SIG-M5 (cell line): ENCODE measurements at places on chromosomes 12 and 14.

DNA sequence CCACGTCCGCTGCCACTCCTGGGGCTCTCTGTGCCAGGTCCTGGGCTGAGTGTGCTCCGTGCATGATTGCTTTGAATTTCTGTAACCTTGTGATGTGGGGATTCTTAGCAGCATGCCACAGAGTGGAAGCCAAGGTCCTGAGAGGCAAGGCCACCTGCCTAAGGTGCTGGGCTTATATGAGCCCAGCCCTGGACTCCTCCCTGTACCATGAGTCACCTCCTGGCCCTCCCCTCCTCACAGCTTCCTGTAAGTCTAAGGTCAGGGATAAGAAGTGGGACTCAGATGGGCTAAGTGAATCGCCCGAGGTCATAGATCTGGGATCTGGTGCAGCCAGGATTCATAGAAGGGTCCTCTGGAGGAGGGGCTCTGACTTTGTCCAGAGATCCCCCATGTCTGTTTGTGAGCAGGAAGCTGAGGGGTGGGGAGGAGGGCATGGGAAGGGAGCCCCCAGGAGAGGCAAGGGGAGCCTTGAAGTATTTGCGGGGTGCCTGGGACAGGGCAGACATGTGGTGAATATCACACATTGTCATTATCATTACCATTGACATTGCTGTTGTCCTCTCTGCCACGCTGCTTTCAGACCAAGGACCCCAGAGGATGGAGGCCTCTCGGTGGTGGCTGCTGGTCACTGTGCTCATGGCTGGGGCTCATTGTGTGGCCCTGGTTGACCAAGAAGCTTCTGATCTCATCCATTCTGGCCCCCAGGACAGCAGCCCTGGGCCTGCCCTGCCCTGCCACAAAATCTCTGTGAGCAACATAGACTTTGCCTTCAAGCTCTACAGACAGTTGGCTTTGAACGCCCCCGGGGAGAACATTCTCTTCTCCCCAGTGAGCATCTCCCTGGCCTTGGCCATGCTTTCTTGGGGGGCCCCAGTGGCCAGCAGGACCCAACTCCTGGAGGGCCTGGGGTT lies 28.8 kb downstream of the SERPINA3 start:
- DNase-seq = no peak

DNA sequence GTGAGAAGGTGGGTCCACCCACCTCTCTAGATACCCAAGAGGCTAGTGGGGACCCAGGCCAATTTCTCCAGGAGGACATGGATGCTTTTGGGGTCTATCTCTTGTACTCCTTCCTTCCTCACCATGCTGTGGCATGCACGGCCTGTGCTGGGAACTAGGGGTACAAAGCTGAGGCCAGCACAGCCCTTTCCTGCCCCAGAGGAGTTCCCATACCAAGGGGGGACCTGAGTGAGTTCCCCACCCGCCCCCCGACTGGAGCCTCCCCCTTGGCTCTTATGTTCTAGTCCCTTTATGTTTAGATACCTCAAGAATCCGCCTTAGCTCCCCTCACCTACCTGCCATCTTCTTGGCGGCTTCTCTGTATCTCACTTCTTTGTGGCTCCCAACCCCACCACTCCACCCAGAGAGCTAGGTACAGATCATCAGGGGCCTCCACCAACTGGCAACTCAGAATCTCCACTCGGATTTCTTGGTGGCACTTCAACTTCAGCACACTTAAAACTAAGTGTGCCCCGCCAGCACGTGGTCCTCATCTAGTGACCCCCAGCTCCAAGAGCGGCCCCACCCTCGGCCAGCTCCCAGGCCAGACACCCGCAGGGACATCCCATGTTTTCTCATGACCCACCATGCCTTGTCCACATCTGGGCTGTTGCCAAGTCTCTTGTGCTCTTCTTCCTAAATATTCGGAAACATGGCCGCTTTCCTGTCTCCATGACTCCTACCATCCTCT lies 115.2 kb upstream of the RTL1 start:
- DNase-seq = no peak

DNA sequence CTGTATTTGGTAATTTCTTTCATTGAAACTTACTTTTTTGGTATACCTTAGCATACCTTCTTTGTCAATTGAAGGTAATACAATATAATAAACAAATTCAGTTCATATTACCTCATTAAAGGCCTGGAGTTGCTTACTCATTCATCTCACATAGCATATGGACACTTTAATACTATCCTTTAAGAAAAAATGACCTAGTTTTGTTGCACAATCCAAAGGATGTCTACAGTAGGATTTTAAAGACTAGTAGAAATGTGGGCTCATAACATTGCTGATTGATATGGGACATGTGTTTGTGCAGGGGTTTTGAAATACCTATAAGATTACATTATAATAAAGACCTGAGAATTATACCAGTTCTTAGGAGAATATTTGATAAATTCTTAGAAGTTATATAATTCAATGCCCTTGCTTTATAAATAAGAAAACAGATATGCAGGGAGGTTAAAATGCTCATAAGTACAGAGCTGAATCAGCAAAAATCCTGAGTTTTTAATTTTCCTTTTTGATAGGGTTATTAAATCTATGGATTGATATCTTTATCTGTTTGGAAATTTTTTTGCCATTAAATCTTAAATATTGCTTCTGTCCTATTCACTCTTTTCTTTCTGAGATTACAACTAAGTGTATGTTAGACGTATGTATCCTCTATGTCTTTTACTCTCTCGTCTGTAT lies 352.1 kb downstream of the ATP23 start:
- DNase-seq = no peak

DNA sequence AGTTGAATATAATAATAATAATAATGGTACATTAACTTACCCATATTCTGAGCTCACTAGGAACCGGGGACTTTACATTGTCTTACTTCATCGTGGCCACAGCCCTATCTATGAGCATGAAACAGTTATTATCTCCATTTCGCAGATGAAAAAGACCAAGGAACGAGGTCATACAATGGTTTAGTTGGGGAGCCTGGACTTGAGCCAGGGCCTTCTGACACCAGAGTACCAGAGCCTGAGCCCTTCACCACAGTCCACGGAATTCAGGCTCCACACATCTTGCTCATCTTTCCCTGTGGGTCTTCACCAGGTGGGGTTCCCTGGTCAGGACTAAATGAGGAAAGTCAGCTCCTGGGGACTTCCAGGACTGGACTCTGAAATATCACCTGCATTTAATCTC lies 31.3 kb upstream of the CMKLR1 start:
- DNase-seq = no peak

DNA sequence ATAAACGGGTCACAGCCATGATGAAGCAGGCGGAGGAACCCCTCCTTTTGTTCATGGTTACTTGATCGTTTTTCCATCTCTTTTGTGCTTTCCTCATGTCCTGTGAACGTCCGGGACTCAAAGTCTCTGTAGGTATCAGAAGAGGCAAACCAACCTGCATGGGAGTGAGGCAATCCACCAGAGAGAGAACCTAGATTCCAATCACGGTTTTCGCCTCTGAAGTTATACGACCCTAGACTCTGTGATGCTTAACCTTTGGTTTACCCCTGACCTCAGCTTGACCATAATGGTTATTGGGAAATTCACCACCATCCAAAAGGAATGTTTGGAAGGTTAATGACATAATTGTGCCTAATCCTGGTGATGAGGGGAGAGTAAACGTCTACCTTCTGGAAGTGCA lies 186.8 kb upstream of the PRICKLE1 start:
- no peak for DNase-seq

- DNase-seq = no peak
These were observed 98.3 kb upstream of the DIO3 start for GRCh38 chr14:101462726-101463565.

GRCh38 chr14:23076785-23077408 lies 18.0 kb downstream of the ACIN1 start:
- DNase-seq = no peak

DNA sequence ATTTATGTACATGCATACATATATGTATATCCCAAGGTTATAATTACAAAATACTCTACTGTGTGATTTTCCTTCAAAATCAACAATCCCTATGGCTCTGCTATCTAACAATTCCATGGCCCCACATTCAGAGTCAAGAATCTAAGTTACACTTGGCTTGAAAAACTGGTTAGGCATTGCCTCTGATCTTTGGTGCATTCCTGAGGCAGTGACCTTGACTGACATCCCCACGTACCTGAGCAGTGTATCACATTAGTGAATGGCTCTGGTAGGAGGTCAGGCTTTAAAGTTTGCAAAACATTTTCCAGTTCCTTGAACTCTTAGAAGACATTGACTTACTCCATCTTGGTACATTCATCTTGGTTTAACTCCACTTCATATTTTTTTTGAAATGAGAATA lies 8.5 kb upstream of the STON2 start:
- DNase-seq = no peak

- DNase-seq = no peak
These were observed 374.7 kb downstream of the KCNH5 start for GRCh38 chr14:62670526-62670925.

DNA sequence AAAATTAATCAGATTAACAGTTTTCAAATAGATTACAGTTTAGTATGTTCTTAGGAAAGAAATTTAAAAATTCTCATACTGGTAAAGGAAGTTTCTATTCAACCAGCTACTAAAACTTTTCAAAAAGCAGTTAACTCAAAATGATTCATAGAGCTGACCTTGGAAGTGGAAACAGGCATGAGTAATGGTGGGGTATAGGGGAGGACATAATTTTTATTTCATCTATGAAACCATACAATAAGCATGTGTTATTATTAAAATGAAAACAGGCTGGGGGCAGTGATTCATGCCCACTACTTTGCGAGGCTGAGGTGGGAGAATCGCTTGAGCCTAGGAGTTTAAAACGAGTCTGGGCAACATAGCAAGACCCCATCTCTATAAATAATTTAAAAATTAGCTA lies 73.0 kb downstream of the DNAI7 start:
- DNase-seq = no peak

DNA sequence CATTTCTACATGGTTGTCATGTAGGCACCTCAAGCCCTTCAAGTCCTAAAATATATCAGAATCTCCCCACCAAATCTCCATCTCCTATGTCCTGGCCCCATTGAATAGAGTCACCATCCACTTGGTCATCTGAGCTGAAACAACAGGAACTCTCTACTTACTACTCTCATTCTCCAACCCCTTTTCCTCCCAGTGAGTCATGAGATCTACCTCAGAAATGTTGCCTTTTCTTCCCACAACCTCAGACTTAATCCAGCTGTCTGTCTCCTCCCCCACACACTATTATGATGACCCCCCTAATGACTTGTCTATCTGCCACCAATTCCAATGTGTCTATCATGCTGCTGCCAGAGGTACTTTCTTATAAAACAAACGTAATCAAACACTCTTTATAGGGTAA lies 72.3 kb upstream of the TMEM263 start:
- no peak for DNase-seq

DNA sequence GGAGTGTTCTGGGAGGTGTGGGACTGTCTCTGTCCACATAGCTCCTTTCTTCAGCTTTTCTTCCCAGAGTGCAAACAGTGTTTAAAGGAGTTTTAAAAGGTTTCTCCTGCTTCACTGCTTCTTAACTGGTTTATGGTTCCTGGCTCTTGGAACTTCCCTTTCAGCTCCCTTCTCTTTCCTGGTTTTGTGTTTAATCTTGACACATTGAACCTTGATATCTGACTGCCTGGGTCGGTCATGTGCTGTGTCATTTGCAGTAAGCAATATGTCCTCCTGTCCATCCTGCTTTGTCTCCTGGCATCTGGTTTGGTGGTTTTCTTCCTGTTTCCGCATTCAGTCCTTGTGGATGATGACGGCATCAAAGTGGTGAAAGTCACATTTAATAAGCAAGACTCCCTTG lies 2.2 kb downstream of the TMEM106C start:
- DNase-seq = no peak

- no peak for DNase-seq
These were observed 1.3 kb upstream of the FLVCR2 start for GRCh38 chr14:75577090-75577489.

GRCh38 chr12:115004470-115005146 lies 320.6 kb upstream of the TBX3 start:
- no peak for DNase-seq

DNA sequence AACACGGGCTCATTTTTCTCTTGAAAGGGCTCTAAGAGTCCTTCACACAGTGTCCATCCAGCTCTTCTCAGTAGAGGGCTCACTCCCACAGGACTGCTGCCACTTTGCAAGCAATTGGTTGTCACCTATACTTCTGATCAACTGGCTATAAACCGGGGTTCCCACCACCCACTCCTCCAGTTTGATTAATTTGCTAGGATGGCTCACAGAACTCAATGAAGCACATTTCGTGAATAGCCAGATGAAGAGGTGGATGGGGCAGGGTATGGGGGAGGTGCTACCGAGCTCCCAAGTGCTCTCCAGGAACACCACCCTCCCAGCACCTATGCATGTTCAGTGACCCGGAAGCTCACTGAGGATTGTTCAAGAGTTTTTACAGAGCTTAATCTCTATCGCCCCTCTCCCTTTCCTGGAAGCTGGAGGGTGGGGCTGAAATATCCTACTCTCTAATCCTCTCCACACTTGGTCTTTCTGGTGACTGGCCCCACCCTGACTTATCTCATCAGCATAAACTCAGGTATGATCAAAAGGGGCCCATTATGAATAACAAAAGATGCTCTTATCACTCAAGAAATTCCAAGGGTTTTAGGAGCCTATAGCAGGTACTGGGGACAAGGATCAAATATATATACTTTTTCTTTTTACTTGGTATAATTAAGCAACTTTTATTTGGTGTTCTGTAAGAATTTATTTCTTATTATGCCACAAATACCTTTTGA lies 13.9 kb upstream of the EGLN3 start:
- DNase-seq = no peak

DNA sequence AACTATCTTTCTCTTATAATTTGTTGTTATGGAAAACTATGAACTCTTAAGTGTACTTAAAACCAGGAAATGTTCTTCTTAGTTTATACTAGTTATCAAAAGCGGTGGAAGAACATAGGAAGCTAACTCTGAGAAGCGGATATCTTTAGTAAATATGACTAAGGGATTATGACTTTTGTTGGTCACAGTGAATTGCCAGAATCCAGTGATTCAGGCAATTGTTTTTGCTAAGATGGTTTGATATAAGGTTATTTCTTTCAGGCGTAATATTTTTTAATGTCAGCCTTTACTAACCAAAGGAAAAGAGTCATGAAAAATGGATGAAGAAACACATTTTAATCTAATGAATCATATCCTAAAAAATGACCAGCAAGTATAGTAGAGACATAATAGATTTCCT lies 473.5 kb downstream of the FOXG1 start:
- DNase-seq = no peak

- no peak for DNase-seq
These were observed 195.5 kb downstream of the PAX9 start for GRCh38 chr14:36857136-36857535.

DNA sequence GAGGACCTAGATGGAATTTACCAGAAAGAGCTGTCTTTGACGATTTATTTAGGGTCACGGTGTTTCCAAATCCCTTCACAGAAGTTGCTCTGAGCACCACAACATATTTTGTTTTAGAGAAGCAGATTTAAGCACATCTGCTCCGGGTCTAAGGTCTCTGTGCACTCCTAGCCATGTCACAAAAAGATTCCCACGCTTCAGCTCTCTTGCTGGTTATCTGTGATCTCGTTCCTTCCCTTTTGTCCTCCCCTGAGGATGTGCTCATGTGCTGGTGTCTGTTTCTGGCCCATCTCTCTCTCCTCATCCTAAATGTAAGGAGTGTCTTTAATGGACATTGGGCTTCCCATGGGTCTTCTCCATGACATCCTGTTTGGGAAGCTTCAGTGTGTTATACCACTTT lies 53.7 kb upstream of the GNPNAT1 start:
- no peak for DNase-seq
